Hematopoietic multipotent progenitor cell (in vitro differentiated cells): ENCODE measurements at places on chromosomes 6 and 20. TPM values are rescaled to one million over a fixed set of nuclear protein-coding genes. Genes with fewer than 3 reads are reported as not detected.

The DYNLRB1 gene
- total RNA-seq: 46.0 TPM

The CLVS2 gene
- under 0.01 TPM for total RNA-seq

The SIRPB1 gene
- 1.9 TPM for total RNA-seq

The MICAL1 gene
- total RNA-seq: 112 TPM

The HFE gene
- total RNA-seq: 0.27 TPM

The OR12D3 gene
- total RNA-seq: not detected

The BPIFB1 gene
- not detected for total RNA-seq

The MCUR1 gene
- 5.7 TPM for total RNA-seq

The HLA-DOB gene
- total RNA-seq: 1.3 TPM

The LATS1 gene
- 24.5 TPM for total RNA-seq

The FOXC1 gene
- under 0.01 TPM for total RNA-seq

The CGA gene
- total RNA-seq: not detected

GRCh38 chr20:41453010-41453950, 86.7 kb upstream of the EMILIN3 start:
- no peak for DNase-seq

- no peak for DNase-seq
These were observed 32.5 kb downstream of the THEMIS start for GRCh38 chr6:127868338-127868737.

GRCh38 chr6:89895276-89895874, 1.1 kb downstream of the GJA10 start:
- peak; percentile 49 for DNase-seq

DNA sequence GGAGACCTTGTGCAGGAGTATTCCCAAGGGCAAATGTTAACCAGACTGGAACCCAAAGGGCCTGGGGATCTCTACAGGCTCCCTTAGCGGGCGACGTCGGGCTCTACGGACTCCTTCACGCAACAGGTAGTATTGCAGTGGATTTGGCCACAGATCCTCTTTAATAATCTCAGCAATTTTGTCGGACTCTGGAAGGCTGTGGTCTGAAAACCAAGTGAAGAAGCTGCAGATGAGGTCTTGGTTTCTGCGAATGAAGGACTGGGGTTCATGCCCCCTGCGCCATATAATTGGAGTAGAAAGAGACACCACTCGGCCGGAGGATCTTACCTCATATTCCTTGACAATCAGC, 1.3 kb downstream of the TSPYL1 start:
- no peak for DNase-seq

DNA sequence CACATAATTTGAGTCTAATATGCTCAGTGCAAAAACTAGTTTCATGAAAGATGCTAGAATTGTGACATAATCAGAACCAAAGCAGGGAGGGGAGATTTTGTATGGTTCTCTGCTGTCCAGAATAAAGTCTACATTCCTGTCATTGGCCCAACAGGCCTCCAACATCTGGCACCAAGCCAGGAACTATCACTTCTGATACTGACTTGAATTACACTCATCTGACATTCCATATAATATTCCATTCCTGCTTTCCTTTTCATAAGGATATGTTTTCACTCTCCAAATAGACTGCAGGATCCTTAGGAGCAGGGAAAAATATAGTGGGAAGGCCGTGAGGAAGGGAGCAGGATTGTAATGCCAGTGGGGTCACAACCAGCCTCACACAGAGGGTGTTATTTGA, 84.6 kb upstream of the BTN3A2 start:
- DNase-seq: no peak

- DNase-seq: no peak
These were observed 37.6 kb upstream of the CHMP4B start for GRCh38 chr20:33773412-33774089.

DNA sequence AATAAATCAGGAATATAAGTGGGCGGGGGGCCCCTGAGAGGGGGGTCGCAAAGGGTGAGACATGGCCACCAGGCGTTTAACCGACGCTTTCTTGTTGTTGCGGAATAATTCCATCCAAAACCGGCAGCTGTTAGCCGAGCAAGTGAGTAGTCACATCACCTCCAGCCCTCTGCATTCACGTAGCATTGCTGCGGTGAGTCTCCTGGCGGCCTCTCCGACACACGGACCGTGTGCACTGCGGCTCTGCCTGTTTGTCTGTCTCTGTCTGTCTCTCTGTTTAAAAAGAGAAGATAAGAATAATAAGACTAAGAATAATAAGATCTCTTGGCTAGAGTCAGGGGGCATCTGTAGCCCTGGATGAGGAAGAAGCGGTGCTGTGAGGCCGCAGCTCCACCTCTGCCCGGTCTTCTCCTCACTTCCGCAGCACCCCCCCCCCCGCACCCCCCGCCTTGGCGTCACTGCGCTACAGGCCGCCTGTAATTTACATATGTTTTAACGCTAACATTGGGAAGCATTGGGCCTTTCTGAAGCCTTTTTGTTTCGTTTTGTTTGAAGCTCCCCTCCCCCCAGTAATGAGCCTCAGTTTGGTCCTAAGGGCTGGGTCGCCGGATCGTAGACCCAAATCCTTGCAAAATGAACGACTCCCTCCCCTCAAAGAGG, 993 bp downstream of the STX16 start:
- peak; percentile 87 for DNase-seq

DNA sequence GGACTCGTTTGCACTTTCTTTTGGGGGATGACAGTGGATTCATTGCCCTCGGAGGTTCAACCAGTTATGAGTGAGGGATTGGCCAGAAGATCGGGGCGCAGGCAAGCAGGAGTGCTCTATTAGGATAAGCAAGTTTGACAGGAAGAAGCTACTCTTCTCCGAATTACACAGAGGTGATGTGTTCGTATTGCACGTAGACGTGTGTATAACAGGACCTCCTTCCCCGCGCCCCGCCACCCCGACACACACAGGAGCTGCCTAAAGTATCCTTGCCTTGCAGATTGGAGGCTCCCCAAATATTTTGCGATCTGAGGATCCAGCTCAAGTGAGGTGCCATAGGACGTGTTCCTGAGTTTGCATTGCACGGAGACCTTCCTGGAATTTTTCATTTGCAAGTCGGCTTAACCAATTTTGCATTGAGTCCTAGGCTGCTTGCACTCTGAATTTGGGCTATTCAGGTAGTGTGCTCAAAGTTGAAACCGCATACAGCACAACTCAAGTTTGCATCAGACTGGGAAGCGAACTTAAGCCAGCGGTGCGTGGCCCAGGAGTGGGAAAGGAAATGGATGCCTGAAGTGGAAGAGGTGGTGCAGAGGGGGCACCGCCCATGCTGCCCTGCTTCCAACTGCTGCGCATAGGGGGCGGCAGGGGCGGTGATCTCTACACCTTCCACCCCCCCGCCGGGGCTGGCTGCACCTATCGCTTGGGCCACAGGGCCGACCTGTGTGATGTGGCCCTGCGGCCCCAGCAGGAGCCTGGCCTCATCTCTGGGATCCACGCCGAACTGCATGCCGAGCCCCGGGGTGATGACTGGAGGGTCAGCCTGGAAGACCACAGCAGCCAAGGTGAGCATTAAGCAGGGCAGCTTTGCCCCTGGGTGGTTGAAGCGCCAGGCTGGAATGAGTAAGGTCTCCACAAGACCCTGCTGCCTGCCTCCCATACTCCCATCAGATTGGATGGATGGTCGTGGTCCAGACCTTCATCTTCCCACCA, 770 bp downstream of the TCF19 start:
- no peak for DNase-seq

DNA sequence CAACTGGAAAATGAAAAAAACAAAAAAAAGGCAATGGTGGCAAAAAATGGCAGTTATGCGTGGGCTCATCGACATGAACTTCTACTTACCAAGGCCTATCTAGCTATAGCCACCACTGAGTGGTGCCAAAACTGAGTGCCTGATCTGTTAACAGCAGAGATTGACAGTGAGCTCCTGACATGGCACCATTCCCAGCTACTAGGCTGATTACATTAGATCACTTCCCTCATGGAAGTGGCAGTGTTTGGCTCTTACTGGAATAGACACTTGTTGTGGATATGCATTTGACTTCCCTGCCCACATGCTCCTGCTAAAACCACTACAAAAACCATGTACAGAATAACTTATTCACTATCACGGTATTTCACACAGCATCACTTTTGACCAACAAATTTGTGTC, 216.1 kb upstream of the SGK1 start:
- no peak for DNase-seq

DNA sequence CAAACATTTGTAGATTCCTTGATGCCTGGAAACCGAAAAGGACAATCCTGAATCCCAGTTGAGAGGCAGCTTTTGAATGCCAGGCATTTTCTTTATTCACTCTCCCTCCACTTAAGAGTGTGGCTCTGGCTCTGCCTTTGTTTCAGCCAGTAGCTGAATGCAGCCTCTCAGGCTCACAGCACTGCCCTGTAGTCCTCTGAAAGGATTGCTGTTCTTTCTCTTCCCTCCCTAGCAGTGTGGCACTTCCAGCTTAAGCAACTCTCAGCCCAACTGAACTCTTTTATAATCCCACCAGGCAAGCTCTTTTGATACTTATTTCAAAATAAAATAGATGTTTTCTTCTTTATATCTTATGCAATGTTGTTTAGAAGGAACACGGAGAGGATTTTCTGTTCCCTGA, 415.6 kb downstream of the GJA1 start:
- no peak for DNase-seq

DNA sequence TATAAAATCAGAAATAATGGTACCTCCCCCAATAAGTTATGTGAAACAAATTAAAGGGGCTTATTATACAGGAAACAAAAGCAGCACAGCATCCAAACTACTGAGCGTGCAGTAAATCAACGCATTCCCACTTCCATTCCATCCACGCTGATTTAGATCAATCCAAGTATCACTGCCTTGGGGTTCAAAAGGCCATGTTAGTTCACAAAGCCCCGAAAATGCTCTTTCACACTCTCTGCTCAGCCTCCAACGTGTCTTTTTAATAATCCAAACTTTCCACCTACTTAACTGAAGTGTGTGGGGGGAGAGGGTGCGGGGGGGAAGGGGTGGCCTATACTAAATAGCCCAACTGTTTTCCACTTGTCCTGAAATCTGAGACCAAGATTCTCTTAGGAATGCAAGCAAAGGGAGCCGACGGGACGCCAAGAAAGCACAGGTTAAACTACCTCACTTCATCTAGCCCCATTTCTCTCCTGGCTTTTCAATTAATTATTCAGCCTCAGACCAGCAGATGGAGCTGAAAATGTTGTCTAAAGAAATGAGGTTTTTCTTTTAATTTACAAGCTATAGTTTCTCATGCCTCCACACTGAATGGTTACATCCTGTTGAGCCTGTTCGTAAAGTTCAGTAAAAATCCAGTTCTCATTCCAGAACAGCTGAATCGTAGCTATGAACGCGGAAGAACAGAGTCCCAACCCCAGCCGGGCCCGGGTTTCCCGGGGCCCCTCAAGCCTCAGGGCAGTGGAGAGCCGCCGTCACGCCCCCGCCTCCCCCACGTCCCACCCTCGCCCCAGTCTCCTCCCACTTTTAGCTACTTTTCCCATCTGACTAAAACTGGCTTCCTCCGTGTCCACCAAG, 1.0 kb upstream of the NXT1 start:
- no peak for DNase-seq

- no peak for DNase-seq
These were observed 30.4 kb downstream of the KIZ start for GRCh38 chr20:21156266-21156665.

DNA sequence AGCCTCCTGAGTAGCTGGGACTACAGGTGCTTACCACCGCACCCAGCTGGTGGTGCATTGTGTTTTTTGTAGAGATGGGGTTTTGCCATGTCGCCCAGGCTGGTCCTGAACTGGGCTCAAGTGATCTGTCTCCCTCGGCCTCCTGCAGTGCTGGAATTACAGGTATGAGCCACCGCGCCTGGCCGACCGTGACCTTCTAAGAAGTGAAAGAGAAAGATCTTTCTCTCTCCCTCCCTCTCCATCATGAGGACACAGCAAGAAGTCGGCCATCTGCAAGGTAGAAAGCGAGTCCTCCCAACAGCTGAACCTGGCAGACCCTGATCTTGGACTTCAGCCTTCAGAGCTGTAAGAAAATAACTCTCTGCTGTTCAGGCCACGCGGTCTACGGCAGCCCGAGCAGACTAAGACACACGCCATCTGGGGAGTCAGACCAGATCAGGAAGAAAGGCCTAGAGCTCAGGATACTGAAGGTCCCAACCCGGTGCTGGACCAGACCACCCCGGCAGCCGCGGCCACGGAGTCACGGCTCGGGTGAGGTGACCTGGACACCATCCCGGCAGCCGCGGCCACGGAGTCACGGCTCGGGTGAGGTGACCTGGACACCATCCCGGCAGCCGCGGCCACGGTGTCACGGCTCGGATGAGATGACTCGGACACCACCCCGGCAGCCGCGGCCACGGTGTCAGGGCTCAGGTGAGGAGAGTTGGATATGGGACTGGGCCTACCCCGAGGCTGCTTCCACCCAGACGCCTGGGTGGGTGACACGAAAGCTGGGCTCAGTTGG, 9.6 kb downstream of the GMEB2 start:
- no peak for DNase-seq

GRCh38 chr20:10602221-10602871, 71.5 kb downstream of the JAG1 start:
- no peak for DNase-seq

DNA sequence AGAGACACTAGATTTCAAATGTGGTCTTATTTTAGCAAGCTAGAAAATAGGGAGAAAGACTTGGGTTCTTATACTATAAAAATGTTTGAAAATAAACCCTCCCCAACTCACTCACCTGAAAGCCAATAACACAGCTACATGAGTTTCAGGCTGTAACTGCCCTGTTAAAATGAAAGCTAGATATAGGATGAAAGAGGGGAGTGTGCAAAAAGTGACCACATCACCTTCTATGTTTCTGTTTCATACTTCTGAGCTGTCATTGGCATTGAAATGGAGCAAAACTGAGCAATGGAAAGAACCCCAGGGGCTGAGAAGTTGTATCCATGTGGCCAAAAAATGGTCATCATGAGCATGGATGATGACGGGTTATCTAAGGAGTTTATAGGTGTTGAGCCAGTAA, 148.1 kb upstream of the TENT5A start:
- DNase-seq: no peak

- no peak for DNase-seq
These were observed 19.6 kb downstream of the SOBP start for GRCh38 chr6:107509506-107509905.

GRCh38 chr6:62615366-62616015, 329.5 kb upstream of the KHDRBS2 start:
- no peak for DNase-seq

GRCh38 chr6:29146179-29146578, 24.5 kb upstream of the OR2J2 start:
- DNase-seq: no peak

DNA sequence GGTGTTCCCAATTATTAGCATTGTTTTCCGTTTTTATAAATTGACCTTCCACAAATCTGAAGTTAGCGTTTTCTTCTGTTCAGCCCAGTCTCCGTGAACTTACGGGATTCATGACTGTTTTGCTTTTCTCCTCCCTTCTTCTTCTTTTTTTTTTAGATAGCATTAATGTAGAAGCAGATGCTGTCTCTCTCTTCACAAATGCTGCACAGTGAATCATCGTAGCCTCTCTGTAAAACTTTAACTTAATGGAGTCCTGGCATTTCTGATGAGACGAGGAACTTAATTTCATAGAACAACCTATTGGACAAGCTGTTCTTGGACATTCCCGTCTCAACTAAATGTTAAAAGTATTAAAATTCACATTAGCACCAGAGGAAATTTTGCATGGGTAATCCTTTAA, 138.0 kb upstream of the EEF1E1 start:
- no peak for DNase-seq

- DNase-seq: no peak
These were observed 10.3 kb upstream of the SLC22A16 start for GRCh38 chr6:110486756-110487155.

- no peak for DNase-seq
These were observed 79.3 kb downstream of the TBC1D7 start for GRCh38 chr6:13248994-13249393.

GRCh38 chr6:44487586-44487985, 100.1 kb downstream of the CDC5L start:
- no peak for DNase-seq

GRCh38 chr6:16045238-16045637, 83.6 kb upstream of the MYLIP start:
- no peak for DNase-seq
